ENCODE measurements at places on chromosomes 4 and X.

DNA sequence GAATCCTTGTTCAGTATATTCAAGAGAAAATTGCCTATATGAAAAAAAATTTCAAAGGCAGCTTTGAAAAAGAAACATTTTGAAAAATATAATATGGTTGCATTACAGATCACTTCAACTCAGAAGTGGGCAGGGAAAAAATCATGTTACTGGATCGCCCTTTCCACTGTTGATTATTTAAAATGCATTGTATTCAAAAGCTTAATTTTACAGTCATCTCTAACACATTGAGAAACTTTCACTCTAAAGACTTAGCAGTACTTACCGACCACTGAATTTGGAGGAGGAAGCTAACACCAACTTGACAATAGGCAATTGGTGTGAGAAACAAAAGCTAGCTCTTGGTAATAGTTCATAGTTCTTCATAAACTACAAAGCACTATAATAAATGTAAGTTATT is 101.9 kb downstream of the CEP135 start:
- no peak for DNase-seq

- no peak for DNase-seq
Observed at GRCh38 chrX:15956681-15957080, 102.1 kb upstream of the AP1S2 start.

GRCh38 chr4:89614155-89614554 is 222.8 kb downstream of the SNCA start:
- DNase-seq: no peak

GRCh38 chr4:42293967-42294813 is 103.1 kb upstream of the SHISA3 start:
- DNase-seq: no peak

- no peak for DNase-seq
Observed at GRCh38 chr4:97653701-97654100, 489.6 kb downstream of the STPG2 start.

GRCh38 chr4:772776-773175 is 53.2 kb downstream of the CPLX1 start:
- no peak for DNase-seq

- DNase-seq: no peak
Observed at GRCh38 chrX:75748431-75748830, 36.6 kb downstream of the MAGEE2 start.

- DNase-seq: no peak
Observed at GRCh38 chr4:1244081-1244977, 4.6 kb downstream of the CTBP1 start.

DNA sequence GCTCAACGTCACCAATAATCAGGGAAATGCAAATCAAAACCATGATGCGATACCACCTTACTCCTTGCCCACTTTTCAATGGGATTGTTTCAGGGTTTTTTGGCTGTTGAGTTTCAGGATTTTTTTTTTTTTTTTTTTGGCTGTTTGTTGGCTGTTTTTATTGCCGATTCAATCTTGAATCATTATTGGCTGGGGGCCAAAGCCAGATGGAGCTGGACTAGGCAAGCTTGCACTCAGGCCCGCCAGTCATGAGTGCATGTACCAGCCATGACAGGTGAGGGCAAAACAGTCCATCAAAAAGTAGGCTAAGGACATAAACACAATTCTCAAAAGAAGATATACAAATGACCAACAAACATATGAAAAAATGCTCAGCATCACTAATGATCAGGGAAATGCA is 13.3 kb downstream of the YIPF7 start:
- DNase-seq: peak; percentile 72

DNA sequence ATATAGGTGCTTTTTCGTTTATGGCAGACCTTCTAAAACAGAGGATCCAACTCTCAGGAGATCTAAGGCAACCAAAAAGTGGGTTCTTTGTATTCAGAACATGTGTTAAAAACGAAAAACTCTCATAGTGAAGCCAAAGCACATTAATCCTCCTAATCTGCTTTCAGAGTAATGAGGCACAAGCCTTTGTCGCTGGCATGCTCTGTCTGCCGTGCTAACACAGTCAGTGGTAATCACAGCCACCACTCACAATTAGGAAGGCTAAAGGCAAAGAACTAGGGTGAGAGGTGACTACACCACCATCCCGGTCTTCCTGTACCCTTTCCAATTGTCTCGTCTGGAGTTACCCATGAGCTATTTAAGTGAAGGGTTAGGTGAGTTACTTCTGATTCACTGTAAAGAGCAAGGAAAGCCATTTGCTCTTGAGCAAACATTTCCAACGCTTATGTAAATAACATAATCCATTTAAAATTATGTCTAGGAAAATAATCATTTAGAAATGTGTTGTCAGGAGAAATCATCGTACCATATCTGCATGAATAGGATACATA is 40.7 kb downstream of the NPY2R start:
- DNase-seq: no peak

- no peak for DNase-seq
Observed at GRCh38 chr4:122692641-122693520, 39.6 kb upstream of the BBS12 start.

DNA sequence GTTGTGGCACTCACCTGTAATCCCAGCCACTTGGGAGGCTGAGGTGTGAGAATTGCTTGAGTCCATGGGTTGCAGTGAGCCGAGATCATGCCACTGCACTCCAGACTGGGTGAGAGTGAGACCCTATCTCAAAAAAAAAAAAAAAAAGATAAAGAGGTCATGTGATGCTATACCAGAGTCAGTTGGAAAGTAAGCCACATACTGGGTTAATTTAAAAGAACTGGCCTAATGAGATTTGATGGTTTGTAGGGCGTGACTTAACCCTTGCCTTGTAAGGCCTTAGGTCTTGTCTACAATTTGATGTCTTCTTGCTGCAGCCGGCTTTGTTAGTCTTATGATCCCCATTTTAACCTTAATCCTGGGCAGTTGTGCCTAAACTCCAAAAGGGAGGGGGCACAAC is 5.2 kb downstream of the MGST2 start:
- DNase-seq: no peak

- DNase-seq: peak; percentile 8
Observed at GRCh38 chrX:110853610-110854009, 58.0 kb upstream of the CHRDL1 start.

DNA sequence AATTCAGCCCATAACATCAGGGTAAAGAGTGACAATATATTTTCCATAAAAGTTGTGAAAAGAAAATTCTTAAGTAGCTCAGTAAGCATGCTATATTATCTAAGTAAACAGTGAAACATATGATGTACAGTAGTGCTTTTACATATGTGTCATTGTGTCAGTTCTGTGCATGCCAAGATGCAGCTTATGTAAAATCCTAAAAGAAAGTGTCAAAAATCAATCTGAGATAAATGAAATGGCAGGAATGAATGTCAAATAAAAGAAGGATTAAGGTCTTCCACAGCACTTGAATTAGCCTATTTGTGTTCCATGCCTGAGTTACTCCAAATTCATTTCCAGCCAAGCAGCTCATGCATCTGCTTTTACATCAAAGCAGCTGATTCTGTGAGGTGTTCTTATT is 452.7 kb upstream of the HS3ST1 start:
- DNase-seq: peak; percentile 6

DNA sequence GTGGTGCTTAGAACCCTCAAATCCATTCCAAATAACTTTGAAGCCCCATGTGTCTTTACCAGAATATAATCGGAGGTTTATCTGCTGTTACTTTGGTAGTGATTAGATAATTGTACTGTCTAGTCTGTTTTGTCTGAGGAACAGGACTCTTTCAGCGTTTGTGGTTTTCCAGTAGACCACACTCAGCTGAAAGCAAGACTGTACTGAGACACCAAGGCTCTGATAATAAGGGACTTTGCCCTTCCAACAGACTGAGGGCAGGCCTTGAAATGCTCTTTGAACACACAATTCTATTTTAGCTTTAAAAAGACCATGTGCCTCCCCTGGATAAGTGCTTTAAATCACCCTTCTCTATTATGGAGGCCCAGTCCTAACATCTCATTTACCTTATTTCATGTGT is 76.1 kb downstream of the KLHL8 start:
- no peak for DNase-seq

DNA sequence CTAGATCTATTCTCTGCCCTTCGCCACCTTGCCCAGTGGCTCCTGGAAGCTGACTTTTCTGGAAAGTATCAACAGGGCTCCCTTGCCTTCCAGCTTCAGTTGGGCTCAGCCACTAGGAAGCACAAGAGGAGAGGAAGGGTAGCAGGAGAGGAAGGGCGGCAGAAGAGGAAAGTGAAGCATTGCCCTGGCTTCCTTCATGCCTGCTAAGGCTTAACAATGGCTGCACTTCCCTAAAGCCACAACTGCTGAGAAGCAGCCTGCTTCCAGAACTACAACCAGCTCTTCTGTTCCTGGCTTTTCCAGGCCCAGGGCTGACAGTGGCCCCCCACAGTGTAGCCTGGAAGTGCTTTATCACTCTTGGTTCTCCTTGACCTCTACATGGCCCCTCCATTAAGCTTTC is 29.1 kb upstream of the PGM2 start:
- no peak for DNase-seq

DNA sequence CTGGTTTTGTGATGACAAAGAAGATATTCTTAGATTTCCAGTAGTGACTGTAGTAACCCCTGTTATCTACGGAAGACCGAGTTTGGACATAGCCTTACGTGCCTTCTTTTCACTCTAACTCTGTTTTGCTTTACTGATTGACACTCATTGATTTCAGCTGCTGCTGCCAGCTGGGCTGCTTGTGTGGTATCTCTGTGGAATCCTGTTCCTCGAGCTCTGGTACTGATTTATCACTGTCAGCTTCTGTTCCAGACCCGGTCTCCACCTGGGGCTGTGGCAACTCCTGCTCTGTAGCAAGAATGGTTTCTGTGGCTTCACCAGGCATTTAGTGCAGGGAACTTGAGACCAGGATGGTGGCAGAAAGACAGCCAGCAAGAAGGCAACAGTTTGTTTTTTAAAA is 24.6 kb upstream of the LAP3 start:
- DNase-seq: no peak

GRCh38 chr4:185213877-185214276 is 4.5 kb downstream of the SNX25 start:
- DNase-seq: no peak

- DNase-seq: no peak
Observed at GRCh38 chr4:181548873-181549575, 694.2 kb upstream of the TENM3 start.

DNA sequence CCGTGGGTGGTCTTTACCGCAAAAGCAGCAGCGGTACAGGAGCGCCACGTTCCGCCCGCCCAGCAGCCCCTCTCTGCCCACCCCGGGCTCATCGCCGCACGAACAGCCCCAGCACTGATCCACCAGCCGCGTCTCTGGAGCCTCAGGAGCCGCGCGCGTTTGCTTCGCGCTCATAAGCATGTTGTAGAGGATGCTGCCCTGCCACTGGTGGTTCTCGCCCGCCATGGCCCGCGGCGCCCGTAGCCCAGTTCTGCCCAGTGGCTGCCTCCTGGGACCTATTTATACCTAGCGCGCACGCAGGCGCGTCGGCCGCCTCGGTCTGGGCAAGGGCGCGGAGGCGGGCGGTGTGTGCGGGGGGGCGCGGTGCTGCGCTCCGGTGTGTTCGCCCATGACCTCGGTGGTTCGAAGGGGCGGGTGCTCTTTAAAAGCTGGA is at the start of gene NR0B1:
Gene NR0B1, minus strand, starts transcription at position 252 of the 433 bp plus-strand sequence. Its CDS starts 27 bp downstream, at position 225.
- DNase-seq: no peak

- DNase-seq: no peak
Observed at GRCh38 chr4:59518005-59518823, 1681.9 kb upstream of the ADGRL3 start.

GRCh38 chr4:141563723-141564122 is 72.7 kb upstream of the IL15 start:
- no peak for DNase-seq

DNA sequence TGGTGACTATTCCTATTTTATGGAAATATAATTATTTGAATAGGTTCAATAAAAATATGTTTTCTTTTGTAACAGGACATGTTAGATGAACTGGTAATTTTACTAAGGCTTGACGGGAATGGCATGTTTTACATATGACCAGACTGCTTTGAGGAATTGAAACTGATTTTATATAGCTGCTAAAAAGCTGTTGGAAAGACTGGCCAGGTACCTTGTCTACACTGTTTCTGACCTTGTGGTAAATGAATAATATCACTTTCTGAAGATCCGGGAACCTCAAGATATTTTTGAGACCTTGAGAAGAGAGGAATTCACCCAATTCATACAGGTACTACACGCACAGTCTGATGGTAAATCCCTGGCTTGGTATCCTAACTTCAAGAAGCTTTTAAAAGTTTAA is 42.1 kb upstream of the USP46 start:
- DNase-seq: no peak

DNA sequence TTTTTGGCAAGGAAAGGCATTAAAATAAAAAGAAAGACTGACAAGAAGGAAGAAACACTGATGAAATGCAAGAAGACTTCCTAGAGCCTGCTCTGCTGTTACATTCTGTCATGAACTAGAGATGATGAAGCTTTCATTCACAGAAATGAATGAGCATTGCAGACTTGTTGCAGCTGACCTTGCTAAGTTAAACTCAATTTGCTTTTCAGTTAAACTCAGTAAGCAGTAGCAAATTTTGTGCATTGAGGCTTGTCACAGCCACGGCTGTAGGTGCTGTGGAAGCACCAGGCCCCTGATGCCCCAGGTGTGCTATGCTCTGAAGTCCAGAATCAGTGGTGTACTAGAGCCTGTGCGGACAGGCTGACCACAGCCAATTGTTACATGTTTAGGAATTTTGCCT is 39.6 kb upstream of the LSM6 start:
- no peak for DNase-seq
